CD4-positive, alpha-beta T cell treated with Interleukin-21 for 1 hour (primary cell): ENCODE measurements at places on chromosomes 7 and 10.

DNA sequence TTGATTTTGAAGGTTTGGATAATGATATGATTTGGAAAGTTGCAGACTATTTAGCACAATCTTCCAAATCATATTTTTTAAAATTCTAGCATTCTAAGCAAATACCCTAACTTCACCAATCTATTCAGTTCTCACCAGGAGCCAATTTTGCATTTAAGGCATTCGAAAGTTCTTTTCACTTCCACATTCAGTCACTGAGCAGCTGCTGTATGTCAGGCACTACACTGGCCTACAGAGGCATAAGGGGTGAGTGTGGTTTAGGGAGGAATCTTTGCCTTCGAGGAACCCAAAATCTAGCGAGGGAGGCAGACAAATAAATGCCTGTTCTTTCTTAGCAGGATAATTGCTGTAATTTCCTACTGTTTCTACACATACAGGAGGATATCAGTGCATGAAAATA is 10.7 kb upstream of the UCN3 start:
- DNase-seq = no peak

- DNase-seq = no peak
Observed at GRCh38 chr7:158924956-158925355, 68.6 kb downstream of the DYNC2I1 start.

- DNase-seq = peak; percentile 69
Observed at GRCh38 chr10:6592080-6592479, 12.0 kb upstream of the PRKCQ start.

GRCh38 chr7:121440857-121441503 is 44.9 kb upstream of the FAM3C start:
- DNase-seq = no peak

DNA sequence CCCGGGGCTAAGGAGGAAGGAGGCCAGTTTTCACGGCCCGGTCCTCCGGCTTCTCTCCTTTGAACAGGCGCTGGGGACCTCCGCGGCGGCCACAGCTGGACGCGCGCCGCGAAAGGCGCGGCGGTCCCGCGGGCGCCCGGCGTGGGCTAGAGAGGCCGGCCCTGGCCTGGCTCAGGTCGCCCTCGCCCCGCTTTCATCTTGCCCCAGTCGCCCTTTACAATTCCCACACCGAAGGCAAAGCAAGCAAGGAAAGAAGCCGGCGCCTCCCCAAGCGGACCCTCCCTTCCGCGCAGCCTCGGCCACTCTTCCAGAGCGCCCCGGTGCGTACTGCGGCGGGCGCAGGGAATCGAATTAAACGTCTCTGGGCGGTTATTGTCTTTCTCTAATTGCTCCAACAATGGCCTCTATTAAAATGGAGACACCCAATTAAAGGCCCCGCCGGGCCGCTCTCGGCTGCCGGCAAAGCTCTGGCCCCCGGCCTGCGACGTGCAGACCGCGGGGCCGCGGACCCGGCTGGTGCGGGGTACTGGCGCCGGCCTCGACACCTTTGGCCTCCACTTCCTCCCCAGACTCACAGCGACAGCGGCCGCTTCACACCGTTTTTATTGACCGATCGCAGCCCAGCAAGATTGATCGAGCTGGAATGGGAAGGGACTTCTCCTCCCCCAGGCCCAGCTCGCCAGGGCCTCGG is 4.5 kb upstream of the GATA3 start:
- no peak for DNase-seq

DNA sequence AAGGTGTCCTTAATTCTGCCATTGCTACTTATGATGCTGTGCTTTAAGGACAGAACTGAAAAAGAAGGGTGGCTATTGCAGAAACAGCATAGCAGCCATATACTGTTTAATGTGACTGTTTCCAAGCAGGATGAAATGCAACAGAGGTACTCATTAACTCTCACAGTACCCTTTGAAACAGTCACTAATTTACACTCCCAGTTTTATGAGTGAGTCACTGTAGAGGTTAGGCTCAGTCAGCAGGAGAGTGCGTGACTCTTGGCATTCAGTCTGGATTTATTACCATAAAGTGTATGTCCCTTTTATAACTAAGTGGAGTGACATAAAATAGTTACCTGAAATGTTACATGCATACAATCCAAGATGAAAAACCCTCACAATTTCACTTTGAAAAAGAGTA is 27.7 kb downstream of the ALDH18A1 start:
- no peak for DNase-seq

- DNase-seq = no peak
Observed at GRCh38 chr7:134827889-134828288, 48.5 kb downstream of the CALD1 start.

DNA sequence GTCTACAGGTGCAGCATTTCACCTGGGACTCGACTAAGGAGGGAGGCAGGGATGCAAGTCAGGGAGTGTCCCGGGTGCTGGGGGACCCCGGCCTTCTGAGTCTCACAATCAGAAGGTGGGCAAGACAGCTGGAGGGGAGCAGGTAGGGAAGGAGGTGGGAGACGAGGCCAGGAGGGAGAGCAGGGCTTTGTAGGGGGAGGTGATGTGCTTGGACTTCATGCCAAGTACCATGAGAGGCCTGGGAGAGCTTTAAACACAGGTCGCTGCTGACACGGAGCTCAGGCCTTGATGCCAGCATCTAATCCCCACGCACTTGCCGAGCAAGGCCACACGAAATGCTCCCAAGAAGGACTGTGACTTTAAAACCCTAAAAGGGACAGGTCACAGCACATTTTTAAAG is 244.7 kb downstream of the ADARB2 start:
- DNase-seq = no peak

- DNase-seq = no peak
Observed at GRCh38 chr7:106538638-106539037, 122.3 kb downstream of the CCDC71L start.

DNA sequence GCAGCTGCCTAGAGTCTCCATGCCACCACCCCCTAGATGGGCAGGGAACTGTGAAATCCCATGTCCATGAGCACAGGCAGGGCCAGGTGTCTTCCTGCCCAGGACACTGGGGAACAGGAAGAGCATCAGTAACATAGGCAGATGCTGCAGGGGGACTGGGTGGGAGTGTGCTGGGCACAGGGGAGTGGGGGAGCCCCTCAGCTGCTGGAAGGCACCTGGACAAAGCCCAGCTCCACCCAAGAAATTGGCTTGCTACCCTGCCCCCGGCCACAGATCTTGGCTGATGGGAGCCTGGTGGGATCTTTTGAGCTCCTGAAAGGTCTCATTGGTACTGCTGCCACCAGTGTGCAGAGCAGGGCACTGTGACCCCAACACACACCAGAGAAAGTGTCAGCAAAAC is 66.7 kb downstream of the TCERG1L start:
- DNase-seq = no peak

GRCh38 chr10:5591336-5591824 is 66.6 kb downstream of the CALML3 start:
- no peak for DNase-seq

GRCh38 chr7:6012355-6013104 is 3.5 kb downstream of the AIMP2 start:
- no peak for DNase-seq

GRCh38 chr7:102376964-102377466 is 19.1 kb upstream of the PRKRIP1 start:
- no peak for DNase-seq

DNA sequence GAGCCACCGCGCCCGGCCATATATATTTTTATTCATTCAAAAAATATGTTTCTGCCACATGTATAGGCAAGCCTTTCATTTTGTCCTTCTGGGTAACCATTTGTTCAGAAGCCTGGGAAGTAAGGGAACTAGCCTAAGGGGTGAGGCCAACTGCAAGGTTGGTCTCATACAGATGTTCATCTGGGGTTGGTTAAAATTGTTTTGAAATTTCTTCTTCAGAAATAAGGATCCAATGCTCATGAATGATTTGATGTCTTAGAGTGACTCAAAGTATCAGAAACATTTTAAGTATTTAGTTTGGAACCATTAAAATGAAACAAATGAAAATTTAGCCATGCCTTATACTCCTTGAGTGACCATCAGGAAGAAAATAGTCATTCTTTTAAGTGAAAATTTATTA is 397.2 kb downstream of the SUGCT start:
- no peak for DNase-seq

- DNase-seq = no peak
Observed at GRCh38 chr7:47677093-47677492, 95.2 kb upstream of the TNS3 start.

GRCh38 chr7:71612911-71613310 is 481.0 kb downstream of the GALNT17 start:
- DNase-seq = no peak

- DNase-seq = no peak
Observed at GRCh38 chr7:105794741-105795729, 81.4 kb downstream of the ATXN7L1 start.

GRCh38 chr10:79886345-79886744 is 59.8 kb downstream of the NUTM2E start:
- no peak for DNase-seq

GRCh38 chr7:26343320-26343832 is 51.7 kb downstream of the SNX10 start:
- DNase-seq = no peak

DNA sequence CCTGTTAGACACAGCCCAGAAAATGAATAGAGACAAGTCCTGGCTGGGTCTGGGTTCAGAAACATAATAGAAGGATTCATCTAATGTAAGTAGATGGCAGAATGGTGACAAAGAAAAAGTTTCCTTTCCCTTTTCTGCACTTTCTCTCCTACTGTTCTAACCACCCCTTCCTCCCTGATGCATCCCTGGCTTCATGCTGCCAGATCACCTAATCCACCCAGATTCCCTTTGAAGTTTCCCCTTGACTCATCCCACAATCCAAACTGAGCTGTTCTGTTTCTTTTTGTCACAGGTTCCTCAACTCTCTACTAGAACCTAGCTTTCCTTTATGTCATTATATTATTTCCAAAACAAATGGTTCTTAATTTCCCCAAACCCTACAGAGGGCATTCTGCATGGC is 1.1 kb upstream of the MACC1 start:
- DNase-seq = no peak

DNA sequence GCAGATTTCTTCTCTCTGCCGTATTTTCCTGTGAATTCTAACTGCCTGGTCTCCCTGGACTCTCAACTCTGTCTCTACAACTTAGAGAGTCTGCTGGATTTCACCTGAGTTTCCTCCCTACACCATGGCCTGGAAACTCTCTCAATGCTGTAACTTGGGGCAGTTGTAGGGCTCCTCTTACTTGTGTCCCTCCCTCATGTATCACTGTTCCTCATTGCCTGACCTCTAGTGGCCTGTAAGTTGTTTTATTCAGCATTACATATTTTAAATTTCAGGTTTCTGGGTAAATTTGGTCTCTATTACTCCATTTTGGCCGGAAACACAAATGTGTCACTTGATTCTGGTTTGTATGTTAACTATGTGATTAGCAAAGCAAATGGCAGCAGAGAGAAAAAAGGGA is 70.9 kb downstream of the DYNC1I1 start:
- no peak for DNase-seq

DNA sequence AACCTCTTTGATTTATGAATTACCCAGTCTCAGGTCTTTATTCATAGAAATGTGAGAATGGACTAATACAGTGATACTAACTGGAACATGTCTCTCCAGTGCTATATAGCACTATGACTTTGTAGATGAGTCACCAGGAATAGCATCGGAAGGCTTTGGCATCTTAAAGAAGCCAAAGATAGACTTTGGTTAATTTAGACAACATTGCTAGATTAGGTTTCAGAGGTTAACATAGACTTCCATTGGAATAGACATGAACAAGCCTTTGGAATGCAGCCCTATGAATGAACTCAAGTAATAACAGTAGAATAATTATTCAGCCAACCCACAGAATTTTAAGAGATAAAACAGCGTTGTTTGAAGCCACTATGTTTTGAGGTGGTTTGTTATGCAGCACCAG is 169.2 kb downstream of the HGF start:
- no peak for DNase-seq

GRCh38 chr7:135348493-135348892 is 114.9 kb downstream of the STRA8 start:
- no peak for DNase-seq

GRCh38 chr10:91340613-91341362 is 69.4 kb upstream of the HECTD2 start:
- no peak for DNase-seq
